Calu3 (cell line): ENCODE measurements at places on chromosomes 2 and 18. TPM values are rescaled to one million over a fixed set of nuclear protein-coding genes. Genes with fewer than 3 reads are reported as not detected.
A peak's percentile ranks its signal among the peaks of the same experiment; 100 is the strongest.

DNA sequence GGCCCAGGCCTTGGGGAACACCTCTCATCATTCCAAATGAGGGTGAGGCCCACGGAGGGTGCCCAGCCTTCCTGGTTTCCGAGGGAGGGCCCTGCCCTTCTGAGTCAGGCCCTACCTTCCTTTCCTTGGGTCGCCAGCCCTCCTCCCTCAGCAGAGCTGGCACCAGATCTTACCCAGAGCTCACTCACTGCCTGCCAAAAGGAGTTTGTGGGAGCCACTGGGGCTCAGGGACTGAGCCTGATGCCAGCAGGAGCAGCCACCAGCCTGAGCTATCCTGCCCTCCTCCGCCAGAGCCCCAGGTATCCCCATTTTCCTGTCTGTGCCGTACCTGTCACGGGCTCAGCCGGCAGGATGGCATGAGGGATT is 64.1 kb downstream of the NRP2 start:
- peak overlapping the region; percentile 96 for H3K27ac ChIP-seq
- peak; percentile 84 for DNase-seq
- peaks cover 74% of the 10 kb centered on the region for H3K4me1 ChIP-seq
- peak overlapping the region; percentile 25 for H3K4me3 ChIP-seq
- no peaks in the 10 kb centered on the region for H3K27me3 ChIP-seq
- H3K36me3 ChIP-seq: peaks cover 5% of the 10 kb centered on the region

DNA sequence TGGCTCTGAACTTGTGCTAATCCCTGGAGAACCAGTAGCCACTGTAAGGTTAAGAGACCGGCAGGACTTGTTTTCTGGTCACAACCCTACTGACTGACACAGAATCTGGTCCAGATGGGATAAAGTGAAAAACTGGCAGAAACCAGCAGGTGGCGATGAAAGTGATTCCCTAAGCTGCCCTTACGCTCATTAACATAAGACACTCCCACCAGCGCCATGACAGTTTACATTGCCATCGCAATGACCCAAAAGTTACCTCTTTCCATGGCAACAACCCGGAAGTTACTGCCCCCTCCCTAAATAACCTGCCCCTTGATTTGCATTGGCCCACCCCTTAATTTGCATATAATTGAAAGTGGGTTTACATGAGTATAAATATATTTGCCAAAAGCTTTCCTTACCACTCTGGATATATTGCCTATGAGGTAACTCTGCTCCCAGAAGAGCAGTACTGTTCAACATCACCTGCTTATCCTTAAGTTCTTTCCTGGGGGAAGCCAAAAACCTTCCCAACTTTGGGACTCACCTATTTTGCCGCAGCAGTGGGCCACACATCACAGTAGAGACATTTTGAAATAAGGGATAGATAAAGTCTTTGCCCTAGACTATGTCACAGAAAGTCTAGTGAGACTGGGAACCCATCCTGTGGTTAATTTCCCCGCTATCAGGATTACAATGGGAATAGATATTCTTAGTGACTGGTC is 35.8 kb upstream of the AFF3 start:
- no peaks in the 10 kb centered on the region for H3K36me3 ChIP-seq
- peak; percentile 68 for DNase-seq
- peaks cover 48% of the 10 kb centered on the region for H3K27me3 ChIP-seq
- no peaks in the 10 kb centered on the region for H3K4me1 ChIP-seq
- H3K4me3 ChIP-seq: no peak overlapping the region

DNA sequence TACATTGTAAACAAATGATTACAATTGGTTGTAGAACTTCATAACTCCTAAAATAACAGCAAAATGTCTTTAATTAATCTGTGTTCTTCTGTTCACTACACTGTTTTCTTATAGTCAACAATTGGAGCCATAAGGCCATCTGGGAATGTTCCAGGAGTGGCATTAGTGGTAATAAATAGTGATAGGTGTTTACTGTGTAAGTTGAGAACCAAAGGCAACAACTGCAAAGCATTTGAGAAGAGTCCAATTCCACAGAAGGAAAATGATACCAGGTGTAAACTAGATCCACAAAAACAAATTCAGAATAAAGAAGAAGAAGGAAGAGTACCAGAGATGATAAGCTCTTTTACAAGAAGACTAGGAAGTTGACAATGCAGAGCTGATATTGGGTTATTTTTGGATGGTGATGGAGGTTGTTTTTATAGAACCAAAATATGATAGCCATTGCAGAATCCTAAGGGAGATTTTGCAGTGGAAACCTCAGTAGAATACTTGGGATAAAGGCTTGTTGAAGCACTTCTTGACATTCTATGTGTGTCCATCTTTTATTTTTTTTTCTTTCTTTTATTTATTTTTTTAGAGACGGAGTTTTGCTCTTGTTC is 52.9 kb downstream of the ANTXR1 start:
- peaks cover 66% of the 10 kb centered on the region for H3K27me3 ChIP-seq
- no peak for DNase-seq
- H3K27ac ChIP-seq: no peak overlapping the region
- H3K36me3 ChIP-seq: no peaks in the 10 kb centered on the region
- no peak overlapping the region for H3K4me3 ChIP-seq
- H3K4me1 ChIP-seq: no peaks in the 10 kb centered on the region

DNA sequence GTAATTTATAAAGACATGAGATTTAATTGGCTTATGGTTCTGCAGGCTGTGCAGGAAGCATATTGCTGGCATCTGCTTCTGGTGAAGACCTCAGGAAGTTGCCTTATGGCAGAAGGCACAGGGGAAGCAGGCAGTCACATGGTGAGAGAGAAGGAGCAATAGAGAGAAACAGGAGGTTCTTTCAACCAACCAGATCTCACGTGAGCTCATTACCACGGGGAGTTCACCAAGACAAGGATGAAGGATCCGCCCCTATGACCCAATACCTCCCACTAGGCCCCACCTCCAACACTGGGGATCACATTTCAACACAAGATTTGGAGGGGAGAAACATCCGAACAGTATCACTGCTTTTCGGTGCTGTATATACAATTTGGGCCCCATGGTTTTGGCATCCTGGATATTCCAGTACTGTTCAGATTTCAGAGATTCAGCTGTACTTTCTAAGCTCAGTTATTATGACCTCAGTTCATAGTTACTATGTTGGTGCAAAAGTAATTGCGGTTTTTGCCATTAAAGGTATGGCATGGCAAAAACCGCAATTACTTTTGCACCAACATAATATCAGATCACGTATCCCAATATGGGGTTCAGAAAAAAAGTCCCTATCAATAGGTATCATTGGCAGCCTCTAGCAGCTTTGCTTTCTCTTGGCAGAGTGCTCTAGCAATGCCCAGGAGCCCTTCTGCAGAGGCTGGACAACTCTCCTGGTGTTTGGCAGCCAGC is 189.6 kb upstream of the SIX3 start:
- peaks cover 12% of the 10 kb centered on the region for H3K4me1 ChIP-seq
- no peak overlapping the region for H3K27ac ChIP-seq
- no peaks in the 10 kb centered on the region for H3K36me3 ChIP-seq
- no peaks in the 10 kb centered on the region for H3K27me3 ChIP-seq

DNA sequence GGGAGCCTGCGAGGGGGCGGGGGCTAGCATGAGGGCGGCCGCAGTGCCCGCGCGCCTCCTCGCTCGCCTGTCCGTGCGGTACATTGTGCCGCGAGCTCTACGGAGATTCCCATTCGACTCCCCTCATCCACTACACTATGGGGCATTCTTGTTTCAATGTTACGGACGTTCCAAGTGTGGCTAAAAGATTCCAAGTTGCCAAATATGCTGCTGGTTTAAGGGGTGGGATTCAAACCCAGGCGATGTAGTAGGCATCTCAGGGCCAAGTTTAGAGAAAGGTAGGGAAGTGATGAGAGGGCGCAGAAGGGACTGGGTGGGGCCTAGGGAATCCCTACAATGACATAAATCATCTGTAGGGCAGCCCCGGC is 10.0 kb upstream of the CRYBA2 start:
- H3K4me3 ChIP-seq: peak overlapping the region; percentile 76
- H3K4me1 ChIP-seq: peaks cover 26% of the 10 kb centered on the region
- H3K36me3 ChIP-seq: peaks cover 19% of the 10 kb centered on the region
- no peak overlapping the region for H3K27ac ChIP-seq
- no peak for DNase-seq

DNA sequence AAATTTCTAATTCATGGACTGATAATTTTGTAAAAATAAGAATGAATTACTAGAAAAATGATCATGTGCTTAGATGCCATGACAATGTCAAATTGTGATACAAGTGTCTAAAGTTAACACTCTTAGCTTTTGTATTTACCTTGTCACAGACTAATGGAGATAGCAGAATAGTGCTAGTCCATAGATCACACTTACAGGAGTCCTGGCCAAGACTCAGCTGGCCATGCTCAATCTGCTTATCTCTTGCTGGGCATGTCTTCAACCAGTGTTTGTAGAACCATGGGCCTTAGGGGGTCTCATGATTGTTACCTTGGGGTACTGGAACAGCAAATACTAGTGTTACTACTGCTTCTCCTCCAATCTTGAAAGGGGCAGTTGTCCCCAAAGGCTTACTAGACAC is 44.0 kb downstream of the TET3 start:
- H3K36me3 ChIP-seq: no peaks in the 10 kb centered on the region
- no peak for DNase-seq
- H3K4me1 ChIP-seq: peaks cover 6% of the 10 kb centered on the region
- no peaks in the 10 kb centered on the region for H3K27me3 ChIP-seq

Gene CHRND
- total RNA-seq: not detected in 2 replicates

DNA sequence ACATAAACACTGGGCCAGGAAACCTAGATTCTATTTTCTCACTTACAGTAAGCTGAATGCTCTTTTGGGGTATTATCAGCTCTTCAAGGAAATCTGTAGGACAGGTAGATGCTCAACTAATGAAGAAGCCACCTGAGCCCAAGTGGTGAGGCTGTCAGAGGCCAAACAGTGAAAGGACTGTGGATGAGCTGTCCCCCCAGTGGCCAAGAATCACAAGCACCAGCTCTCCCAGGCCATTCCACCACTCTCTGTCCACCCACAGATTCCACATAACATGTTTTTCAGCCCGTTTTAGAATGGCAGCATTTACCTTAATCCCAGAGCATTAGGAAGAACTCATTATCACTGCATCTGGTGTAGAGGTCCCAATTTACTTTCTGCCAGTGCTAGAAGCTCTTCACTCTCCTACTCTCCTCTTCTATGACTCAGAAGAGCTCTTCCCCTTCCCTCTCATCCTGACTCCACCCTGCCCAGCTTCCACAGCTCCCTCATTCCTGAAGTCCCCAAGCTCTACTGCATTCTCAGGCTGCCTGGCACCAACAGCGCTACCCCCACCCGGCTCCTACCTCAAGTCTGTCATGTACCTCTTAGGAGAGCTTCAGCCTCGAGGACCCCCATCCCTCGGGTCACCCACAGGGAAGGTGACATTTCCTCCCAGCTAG is 43.8 kb upstream of the GORASP2 start:
- H3K36me3 ChIP-seq: no peaks in the 10 kb centered on the region
- no peak for DNase-seq
- no peaks in the 10 kb centered on the region for H3K4me1 ChIP-seq
- H3K4me3 ChIP-seq: no peak overlapping the region

- DNase-seq: peak; percentile 30
- no peaks in the 10 kb centered on the region for H3K27me3 ChIP-seq
- H3K27ac ChIP-seq: peak overlapping the region; percentile 28
- H3K36me3 ChIP-seq: no peaks in the 10 kb centered on the region
- H3K4me3 ChIP-seq: no peak overlapping the region
Measured at GRCh38 chr18:60549338-60549960, 176.9 kb upstream of the MC4R start.

DNA sequence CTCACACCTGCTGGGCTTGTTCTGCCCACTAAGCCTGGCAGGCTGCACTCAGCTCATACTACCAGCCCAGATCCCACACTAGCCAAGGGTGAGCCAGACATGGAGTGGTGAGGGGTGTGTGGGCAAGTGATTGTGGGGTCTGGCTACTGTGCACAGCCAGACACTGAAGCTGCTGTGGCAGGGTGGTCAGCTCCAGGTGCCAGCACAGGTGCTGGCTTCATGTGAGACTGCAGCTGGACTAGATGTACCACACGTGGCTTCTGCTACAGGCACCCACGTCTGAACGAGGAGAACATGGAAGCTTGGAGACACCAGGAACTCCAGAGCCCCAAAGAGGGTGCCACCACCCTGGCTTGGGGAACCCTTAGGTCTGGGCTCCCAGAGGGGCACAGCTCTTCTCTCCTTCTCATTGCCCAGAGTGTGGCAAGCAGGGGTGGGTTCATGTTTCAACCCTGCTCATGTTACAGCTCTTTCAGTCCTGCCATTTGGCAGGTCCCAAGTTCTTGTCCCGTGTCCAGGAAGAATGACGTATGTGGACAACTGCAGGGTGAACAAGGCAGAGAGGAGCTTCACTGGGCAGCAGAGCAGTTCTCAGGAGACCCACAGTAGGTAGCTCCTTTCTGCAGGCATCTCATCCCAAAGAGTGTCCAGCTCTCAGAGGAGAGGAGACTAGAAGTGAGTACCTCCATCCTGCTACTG is 1624.2 kb upstream of the TMEFF2 start:
- no peaks in the 10 kb centered on the region for H3K36me3 ChIP-seq
- no peak overlapping the region for H3K4me3 ChIP-seq
- no peaks in the 10 kb centered on the region for H3K4me1 ChIP-seq
- DNase-seq: no peak

DNA sequence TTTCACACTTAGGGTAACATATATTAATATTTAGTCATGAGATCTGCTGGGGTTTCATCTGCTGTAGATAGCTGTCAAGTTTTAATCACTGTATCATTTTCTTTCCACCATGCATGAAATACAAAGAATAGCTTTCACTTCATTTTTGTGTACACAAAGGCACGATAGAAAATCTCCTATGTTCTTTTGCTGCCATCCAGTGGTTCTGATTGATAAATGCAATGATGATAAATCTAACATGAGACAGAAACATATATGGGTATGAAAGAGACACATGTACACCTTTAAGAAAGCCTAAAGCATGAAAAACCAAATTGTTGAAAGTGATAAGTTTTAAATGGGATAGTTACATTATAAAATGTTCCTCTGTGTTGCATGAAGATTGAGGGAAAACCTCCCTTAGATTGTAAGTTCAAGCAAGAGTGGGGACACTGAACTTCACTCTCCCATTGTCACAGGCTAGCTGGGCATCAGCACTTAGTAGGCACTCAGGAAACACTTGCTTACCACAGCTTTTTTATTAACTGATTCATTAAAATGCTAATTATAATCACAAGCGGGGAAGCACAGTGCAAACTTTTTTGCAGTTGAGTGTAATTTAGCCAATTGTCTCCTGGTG is 31.2 kb downstream of the C1D start:
- no peaks in the 10 kb centered on the region for H3K27me3 ChIP-seq
- no peak overlapping the region for H3K27ac ChIP-seq
- no peaks in the 10 kb centered on the region for H3K36me3 ChIP-seq

- peaks cover 24% of the 10 kb centered on the region for H3K4me1 ChIP-seq
- no peak for DNase-seq
- no peaks in the 10 kb centered on the region for H3K27me3 ChIP-seq
- H3K27ac ChIP-seq: peak overlapping the region; percentile 43
Measured at GRCh38 chr18:22637787-22638186, 220.1 kb upstream of the CTAGE1 start.
